Ecto neural progenitor cell (in vitro differentiated cells): ENCODE measurements at places on chromosomes 1 and 21.

GRCh38 chr1:24300971-24301784 lies 18.0 kb upstream of the GRHL3 start:
- DNase-seq = no peak

- no peak for DNase-seq
Observed at GRCh38 chr1:77007675-77008074, 140.4 kb downstream of the ST6GALNAC5 start.

- DNase-seq = no peak
Observed at GRCh38 chr1:49854741-49855140, 169.0 kb downstream of the AGBL4 start.

GRCh38 chr1:28070725-28071593 lies 17.5 kb downstream of the EYA3 start:
- DNase-seq = no peak

DNA sequence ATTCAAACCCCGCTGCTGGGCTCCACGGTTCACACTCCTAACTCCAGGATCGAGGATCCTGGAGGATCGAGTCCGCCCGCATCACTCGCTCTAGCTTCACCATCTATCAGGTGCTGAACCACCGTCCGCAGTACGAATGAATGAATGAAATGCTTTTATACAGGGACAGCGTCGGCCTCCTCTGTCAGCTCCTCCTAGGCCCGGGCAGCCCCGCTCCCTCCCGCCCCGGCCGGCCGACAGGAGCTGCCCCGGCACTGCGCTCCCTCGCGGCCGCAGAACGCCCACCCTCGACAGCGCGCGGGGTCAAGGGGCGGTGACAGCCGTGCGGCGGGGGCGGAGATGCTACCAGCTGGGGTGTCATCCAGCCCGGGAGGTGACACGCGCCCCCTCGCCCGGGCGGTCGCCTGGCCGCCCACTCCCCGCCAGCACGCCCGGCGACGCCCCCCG lies 520 bp downstream of the ZBTB17 start:
- DNase-seq = peak; percentile 89

DNA sequence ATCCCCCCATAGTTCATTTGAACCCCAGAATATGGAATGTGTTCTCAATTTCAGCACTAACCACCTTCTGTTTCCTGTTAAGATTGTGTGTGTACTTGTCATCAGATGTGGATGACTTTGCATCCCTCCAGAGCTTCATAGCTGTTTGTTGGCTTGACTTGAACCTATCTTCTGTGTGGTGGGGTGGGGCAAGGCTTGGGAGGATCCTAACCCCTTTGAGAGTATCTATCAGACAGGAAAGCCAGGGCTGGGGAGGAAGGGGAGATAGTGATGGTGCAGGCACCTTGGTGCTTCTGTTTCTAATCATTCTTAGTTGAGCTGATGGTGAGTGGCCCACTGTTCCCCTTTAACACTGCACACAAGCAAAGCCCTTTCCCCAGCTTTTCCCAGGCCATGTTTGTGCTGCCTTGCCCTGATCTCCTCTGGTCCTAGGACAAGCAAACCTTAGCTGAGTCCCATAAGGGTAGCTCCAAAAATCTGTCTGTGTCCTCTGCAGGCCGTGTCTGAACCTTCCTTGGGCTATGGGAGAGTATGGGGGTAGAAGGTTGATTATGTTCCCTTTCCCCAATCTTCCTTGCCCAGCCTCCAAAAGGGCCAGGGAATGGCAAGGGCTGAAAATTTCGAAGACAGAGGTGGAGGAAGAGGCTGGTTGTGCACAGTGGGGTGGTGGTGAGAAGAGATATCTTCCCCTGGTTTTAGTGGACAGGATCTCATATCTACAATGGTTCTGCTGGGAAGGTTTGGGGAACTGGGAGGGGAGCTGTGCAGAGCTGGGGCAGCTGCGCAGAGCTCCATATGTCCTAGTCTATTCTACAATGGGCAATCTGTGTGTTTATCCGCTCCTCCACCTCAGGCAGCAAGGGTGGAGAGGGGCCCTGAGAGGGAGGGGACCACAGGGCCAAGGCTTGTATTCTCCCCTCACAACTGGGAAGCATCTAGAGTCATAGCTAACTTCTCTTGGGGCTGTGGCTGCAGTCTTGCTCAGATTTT lies 1.4 kb downstream of the NHLH1 start:
- DNase-seq = peak; percentile 35

DNA sequence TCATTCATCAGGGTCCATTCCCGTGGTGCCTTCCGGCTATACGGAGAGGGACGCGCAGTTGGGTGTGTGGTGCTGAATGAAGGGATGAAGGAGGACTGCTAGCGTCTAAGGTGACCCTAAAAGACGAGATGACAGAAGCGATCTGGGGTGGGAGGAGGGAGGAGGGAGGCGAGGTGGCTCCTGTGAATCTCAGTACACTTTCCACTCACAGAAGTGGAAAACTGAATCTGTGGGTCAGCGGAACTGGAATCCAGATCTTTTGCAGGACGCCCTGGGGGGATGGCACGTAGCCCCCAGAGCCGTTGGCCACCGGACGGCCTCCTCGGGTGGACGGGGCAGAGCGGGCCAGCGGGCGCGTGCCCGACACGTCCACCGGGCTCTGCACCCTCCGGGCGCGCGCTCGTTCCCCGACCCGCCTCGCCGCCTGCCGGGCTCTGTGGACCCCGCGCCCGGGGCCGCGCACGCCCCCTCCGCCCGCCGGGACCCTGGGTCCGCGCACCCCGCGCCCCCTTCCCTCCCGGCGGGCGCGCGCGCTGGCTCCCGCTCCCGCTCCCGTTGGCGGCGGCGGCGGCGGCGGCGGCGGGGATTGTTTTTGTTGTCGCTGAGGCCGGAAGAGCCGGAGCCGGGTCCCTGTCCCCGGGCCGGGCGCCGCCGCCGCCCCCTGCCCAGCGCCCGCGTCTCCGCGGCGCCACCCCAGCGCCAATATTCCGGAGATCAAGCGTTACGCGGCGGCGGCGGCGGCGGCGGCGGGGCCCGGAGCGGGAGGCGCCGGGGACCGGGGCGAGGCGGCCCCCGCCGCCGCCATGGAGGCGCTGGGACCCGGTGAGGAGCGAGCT lies at the start of gene AGO4:
TSS of gene AGO4 (plus strand) at position 403 of the 836 bp plus-strand sequence. CDS start at position 804, 401 bp downstream.
- peak; percentile 81 for DNase-seq

GRCh38 chr1:44409757-44410156 lies 4.7 kb downstream of the RNF220 start:
- DNase-seq = no peak

- peak; percentile 91 for DNase-seq
Observed at GRCh38 chr1:9490605-9491339, 48.5 kb upstream of the SLC25A33 start.

- no peak for DNase-seq
Observed at GRCh38 chr1:154427173-154428139, 22.3 kb downstream of the IL6R start.

GRCh38 chr21:45128613-45129188 lies 54.3 kb downstream of the ADARB1 start:
- DNase-seq = peak; percentile 73

DNA sequence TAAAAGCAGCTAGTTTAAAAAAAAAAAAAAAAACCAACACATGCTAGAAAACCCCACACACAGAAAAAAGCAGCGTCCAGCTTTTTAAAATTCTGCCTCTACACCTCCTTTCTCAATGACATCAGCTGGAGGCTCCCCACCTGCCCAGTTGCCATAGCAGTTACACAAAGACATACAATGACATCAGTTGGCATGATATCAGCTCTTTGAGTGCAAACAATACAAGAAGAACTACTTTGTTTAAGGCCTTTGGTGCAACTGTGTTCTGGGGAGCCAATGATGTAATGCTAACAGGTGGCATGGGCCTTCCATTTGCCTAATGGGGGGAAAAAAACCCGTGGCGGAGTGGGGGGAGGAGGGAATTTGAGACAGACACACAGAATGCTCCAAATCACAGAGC lies 32.9 kb downstream of the DUSP10 start:
- DNase-seq = no peak

- DNase-seq = no peak
Observed at GRCh38 chr1:19274636-19275035, 13.9 kb downstream of the AKR7A3 start.

DNA sequence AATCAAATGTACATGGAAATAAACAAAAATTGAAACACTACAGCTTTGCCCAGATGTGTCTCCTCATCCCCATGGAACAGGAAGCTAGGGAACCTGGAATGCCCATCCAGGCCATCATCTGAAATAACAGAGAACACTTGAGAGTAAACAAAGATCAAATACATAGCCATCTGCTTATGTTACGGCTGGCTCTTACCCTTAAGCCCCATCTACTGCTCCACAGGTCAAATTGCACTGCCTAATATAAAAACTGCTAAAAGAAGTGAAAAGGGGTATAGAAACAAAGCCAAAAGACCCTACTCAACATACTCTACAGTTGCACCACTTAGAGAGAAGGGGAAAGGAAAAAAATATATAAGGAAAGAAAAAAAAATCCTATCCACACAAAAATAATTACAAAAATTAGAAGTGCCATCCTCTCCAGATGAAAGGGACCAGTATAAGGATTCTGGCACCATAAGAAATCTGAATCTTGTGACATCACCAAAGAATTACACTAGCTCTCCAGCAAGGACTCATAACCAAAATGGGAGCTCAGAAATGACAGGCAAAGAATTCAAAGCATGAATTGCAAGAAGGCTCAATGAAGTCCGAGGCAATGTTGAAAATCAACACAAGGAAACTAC lies 26.9 kb downstream of the OR6Y1 start:
- DNase-seq = no peak

DNA sequence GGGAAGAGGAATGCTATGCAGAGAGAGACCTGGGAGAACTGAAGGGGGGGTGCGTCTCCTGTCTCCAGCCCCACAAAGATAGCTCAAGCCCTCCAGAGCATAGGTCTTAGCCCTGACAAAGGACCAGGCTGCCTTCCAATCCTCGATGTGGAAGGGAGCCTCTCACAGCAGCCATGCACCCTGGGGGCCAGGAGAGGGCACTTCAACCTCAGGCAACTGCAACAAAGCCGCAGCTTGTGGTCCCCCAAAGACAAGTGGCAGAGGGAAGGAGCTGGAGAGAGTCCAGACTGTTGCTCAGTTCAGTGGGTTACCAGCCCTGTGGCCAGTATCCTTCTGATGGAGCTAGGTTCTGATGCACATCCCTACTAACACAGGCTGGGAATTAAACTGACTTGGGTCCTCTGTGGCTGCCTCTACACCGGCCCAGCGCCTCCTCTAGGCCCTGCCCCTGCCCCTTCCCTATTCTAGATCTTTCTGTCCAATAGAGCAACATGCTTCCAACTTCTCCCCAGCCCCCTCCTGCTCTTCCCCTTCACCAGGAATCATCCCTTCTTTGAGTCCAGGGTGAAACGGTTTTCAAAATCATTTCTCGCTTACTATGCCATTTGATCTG lies 100.7 kb upstream of the SPATA6 start:
- DNase-seq = peak; percentile 87

- DNase-seq = no peak
Observed at GRCh38 chr1:162070094-162070748, 730 bp downstream of the NOS1AP start.

GRCh38 chr1:13581446-13581845 lies 2.2 kb upstream of the PDPN start:
- DNase-seq = no peak

GRCh38 chr1:67648582-67649326 lies 36.2 kb upstream of the GADD45A start:
- no peak for DNase-seq

- no peak for DNase-seq
Observed at GRCh38 chr1:110876748-110877341, 3.9 kb downstream of the CD53 start.

DNA sequence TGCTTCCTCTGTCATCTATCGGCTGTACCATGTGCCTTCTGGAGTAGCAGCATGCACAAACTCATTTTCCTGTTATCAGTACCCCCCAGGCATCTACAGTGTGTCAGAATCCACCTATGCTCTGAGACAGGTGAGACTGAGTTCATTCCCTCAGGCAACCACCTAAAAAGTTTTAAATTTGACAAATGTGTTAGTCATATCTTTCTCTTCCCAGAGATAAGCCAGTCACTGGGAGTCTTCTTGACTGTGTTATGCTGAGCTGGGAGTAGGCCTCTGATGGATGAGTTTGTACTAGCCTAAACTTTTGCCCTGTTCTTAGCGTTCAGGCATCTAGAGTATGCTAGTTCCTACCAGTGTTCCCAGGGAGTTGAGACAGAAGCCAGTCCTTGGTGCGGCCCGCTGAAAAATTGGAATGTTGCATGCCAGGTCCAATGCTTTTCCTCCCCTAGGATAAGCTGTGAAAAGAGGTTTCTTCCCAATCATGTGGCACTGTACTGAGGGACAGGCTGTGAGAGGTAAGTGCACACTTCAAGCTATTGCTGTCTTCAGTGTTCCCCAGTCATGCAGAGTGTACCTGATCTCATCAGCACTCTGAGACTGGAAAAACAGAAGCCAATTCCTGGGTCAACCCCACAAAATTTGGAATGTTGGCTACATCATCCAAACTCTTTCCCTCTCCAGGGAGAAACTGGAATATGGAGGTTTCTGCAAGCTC lies 1202.3 kb downstream of the NCAM2 start:
- DNase-seq = no peak

DNA sequence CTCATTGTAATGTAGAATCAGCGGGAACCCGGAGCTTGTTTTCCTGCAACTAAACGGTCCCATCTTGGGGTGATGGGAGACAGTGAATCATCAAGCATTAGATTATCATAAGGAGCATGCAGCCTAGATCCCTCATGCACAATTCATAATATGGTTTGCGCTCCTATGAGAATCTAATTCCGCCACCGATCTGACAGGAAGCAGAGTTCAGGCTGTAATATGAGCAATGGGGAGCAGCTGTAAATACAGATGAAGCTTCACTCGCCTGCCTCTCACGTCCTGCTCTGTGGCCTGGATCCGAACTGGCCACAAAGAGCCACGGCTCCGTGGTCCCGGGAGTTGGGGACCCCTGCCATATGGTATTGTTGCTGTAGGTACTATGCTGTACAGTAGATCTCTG lies 1.6 kb downstream of the IFI44 start:
- no peak for DNase-seq

DNA sequence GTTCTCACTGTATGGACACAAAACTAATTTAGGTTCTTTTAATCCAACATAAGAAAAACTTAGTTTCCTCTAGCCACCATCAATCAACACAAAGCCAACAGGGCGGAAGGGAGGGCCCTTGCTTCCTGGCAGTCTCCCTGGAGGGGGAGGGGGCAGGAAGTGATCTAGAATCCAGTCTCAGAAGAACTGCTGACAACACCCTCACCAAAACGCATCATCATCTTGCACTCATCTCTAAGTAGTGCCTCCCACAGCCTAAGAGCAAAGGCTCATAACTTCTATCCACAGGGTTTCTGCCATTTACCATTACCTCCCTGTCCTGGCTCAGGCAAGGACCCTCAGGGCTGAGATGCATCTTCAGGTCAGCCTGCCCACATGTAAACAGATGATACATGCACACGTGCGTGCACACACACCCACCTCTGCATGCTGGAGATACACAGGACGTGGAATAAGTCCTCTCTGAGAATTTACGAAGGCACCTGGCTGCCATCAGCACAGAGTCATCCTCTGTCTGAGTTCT lies 20.5 kb downstream of the HIVEP3 start:
- DNase-seq = peak; percentile 22

GRCh38 chr1:118914379-118915161 lies 73.6 kb downstream of the TBX15 start:
- no peak for DNase-seq

- DNase-seq = no peak
Observed at GRCh38 chr1:37477198-37477931, 3.0 kb downstream of the ZC3H12A start.

- DNase-seq = no peak
Observed at GRCh38 chr1:100626397-100626796, 88.5 kb downstream of the GPR88 start.

GRCh38 chr1:154994591-154994990 lies 1.2 kb downstream of the LENEP start:
- peak; percentile 32 for DNase-seq

- DNase-seq = no peak
Observed at GRCh38 chr1:3821004-3821403, 24.7 kb upstream of the LRRC47 start.

GRCh38 chr1:204203206-204203767 lies 7.0 kb upstream of the KISS1 start:
- no peak for DNase-seq
